H7 (cell line): ENCODE measurements at places on chromosomes 7 and 10. TPM values are rescaled to one million over a fixed set of nuclear protein-coding genes. Genes with fewer than 3 reads are reported as not detected.

DNA sequence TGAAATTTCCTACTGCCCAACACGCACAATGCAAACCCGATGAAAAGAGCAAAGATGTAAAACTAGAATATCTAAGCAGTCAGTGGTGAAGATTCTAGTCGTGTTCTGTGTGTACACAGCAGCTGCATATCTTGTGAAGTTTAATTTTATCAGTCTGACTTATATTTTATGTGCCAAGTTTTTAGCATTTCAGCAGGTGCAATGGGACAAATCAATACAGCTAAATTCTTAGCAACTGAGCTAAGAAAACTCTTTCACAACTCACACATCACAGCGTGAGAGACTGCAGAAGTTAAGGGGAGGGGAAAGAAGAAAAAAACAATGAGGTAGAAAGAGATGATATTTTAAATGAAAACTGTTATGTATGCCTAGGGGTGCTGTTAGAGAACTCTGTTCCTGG lies 164.9 kb upstream of the NEBL start:
- no peak for DNase-seq

Gene TMEM236
- 0.03 and 0.15 TPM in 2 replicates for total RNA-seq

Gene MYO3A
- 4.8 and 4.9 TPM in 2 replicates for total RNA-seq

Gene ZSCAN21
- 27.2 and 32.9 TPM in 2 replicates for total RNA-seq

Gene HYAL4
- total RNA-seq, result 0.11 TPM in 1 of 2 replicates, not detected in the other

DNA sequence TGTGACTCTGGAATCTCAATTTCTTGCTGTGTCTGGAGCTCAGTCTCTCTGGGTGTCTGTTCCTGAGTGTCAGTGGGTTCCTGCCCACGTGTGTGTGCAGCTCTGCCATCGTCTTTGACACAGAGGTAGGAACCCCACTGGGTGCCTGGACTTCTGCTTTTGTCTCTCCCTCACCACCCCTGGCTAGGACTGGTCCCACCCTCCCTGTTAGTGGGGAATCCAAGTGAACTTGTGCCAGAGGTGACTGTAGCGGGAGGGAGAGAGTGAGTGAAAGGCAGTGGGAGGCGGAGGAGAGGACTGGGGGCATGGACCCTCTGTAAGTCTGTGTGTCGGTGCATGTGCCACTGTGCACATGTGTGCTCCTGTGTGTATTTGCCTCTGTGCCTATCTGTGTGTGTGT lies 299.9 kb upstream of the ZMIZ1 start:
- no peak for DNase-seq

DNA sequence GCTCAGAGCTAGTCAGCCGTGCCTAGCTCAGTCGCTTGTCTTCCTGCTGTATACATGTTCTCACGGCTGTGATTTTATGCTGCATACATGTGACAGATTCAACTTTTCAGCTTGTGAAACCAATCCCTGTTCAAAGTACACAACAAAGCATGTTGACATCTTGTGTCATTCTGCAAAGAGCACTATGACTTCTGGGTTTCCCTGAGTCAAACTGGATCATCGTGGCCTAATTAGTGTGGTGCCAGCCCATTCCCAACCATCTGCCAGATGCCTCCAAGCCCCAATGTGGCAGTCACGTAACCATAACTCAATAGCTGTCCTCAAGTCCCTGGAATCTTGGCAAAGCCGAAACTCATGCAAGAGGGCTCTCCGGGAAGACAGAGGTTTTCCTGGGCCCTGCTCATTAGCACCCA lies 144.8 kb downstream of the MYOF start:
- DNase-seq, result no peak

GRCh38 chr7:141700848-141701371 lies 1.1 kb downstream of the DENND11 start:
- DNase-seq, result peak; percentile 39

GRCh38 chr10:69201045-69201444 lies 19.1 kb upstream of the HKDC1 start:
- no peak for DNase-seq

DNA sequence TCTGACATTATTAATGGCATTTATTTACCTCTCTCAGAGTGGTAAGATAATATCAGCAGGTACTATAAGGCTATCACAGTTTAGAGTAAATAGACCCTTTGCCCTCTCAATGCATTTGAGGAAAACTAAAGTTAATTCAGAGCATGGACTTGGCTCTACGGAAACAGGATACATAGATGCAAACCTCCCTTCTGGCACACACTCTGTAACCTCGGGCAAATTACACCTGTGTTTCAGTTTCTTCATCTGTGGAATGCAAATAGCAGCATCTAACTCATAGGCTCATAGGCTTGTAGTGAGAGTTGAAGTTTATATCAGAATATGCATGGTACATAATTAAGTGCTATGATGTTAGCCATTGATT lies 5.6 kb downstream of the RAPGEF5 start:
- DNase-seq, result no peak

Gene OPN1SW
- not detected in 2 replicates for total RNA-seq

Gene OR2A42
- total RNA-seq, result not detected in 2 replicates

DNA sequence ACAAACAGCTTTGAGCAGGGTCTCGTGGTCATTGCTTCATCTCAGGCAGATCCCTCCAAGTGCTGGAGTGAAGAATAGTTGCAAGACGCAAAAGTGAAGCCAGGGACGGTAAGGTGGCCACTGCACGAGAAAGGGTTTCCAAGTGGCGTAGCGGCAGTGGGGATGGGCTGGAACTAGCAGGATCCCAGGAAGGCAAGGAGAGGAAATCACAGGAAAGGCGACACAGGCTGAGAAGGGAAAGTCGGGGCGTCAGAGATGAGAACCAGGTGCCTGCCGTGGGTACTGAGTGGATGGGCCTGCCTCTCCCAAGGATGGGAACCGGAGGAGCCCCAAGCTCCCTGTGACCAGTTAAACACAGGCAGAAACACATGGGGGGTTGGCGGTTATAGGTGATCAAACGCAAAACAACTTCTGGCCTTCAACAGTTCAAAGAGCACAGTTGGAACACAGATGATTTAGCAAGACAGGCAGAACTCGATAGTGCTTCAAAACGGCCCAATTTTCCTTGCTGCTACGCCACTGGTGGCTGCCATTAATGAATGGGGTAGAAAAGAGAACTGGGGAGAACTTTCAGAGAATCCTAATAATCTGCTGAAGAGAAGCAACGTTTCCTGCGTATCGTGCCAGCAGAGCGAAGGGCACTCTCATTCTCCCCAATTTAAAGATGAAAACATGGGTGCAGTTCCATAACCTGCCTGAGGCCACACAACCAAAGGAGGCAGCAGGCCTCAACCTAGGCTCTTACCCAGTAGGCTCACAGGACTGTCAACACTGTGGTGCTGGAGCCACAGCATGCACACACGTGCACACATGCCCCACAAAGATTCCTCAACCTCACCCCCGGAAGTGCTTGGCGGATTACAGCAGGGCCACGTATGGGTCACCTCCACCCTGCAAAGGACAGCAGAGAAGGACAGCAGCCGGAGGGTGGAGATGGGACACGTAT lies 61.9 kb downstream of the MAD1L1 start:
- peak; percentile 47 for DNase-seq

Gene METTL27
- 1.9 and 7.4 TPM in 2 replicates for total RNA-seq

GRCh38 chr10:103833731-103834365 lies 21.5 kb downstream of the SH3PXD2A start:
- peak; percentile 74 for DNase-seq

DNA sequence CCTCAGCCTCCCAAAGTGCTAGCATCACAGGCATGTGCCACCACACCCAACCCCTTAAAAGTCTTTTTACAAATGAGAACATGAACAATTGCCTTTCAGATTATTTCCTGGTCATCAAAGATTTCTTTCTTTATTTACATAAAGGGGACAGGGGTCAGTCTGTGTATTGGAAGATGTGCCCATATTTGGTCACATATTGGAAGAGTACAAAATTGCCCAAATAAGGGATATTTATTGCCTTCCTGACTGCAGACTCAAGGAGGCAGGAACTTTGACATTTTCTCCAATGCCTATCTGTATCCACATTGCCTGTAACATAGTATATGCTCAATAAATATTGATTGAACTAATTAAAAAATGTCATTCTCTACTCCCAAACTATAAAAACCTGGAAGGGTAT lies 25.9 kb upstream of the HERPUD2 start:
- DNase-seq, result no peak

GRCh38 chr10:132679640-132680039 lies 106.3 kb downstream of the NKX6-2 start:
- no peak for DNase-seq

Gene ELMO1
- 8.0 and 8.7 TPM in 2 replicates for total RNA-seq

DNA sequence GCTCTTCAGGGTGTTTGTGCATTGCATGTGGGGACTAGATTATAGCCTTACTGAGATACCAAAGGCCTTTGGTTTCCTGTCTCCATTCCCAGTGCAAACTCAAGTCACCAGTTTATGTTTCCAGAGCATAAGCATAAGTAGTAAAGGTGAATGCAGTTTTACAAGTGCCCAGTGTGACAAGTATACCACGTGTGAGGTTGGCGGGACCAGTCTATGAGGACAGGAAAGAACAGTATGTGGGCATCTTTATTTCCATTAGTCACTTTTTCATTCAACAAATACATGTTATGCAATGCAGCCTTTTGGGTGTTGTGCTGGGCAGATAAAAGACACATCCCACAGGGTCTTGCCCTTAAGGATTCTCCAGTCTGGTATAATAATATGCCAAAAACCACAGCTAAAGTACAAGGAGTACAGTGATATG lies 146.5 kb downstream of the ARID5B start:
- no peak for DNase-seq

- peak; percentile 11 for DNase-seq
These were observed 195.7 kb downstream of the CACNA2D1 start for GRCh38 chr7:82247814-82248433.

GRCh38 chr10:133123746-133124356 lies 36.1 kb downstream of the ADGRA1 start:
- DNase-seq, result peak; percentile 64

- no peak for DNase-seq
These were observed 3.0 kb upstream of the SKIDA1 start for GRCh38 chr10:21528236-21529031.

GRCh38 chr10:58853668-58854067 lies 322.8 kb upstream of the PHYHIPL start:
- no peak for DNase-seq

- peak; percentile 19 for DNase-seq
These were observed 236.8 kb downstream of the FRMD4A start for GRCh38 chr10:14093730-14094484.

DNA sequence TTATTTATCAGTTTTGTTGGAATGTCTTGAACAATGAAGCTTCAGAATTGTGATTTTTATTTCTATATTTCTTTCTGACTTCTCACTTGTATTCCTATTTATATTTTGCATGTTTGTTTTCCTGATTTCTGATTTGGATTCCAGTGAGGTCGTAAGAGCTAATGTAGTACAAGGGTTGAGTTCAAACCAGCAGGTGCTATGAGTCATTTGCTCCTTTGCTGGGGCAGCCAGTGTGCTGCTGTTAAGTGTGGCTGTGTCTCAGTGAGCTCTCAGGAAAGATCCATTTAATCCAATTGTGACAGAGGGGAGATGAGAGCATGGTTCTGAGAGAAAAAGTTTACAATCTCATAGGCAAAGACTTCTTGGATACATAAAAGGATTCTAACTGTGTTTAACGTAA lies 48.6 kb downstream of the MCU start:
- peak; percentile 16 for DNase-seq

DNA sequence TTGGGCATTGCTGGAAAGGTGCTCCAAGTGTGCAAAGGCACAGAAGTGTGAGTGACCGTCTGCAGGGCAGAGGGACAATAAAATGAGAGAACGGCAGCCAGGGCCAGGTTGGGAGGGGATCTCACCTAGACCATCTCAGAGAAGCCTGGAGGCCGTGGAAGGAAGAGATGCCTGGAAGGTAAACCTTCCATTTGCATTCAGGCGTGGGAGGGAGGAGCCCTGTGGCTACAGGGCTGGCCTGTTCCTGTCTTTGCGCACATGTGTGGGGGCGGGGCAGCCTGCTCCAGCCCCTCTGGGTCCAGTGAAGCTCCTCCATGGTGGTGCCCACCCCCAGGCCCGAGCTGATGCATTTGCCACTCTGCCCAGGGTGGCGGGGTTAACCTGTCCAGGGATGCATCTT lies 473.6 kb upstream of the MGMT start:
- no peak for DNase-seq

GRCh38 chr10:17662193-17663138 lies 18.5 kb downstream of the STAM start:
- no peak for DNase-seq

DNA sequence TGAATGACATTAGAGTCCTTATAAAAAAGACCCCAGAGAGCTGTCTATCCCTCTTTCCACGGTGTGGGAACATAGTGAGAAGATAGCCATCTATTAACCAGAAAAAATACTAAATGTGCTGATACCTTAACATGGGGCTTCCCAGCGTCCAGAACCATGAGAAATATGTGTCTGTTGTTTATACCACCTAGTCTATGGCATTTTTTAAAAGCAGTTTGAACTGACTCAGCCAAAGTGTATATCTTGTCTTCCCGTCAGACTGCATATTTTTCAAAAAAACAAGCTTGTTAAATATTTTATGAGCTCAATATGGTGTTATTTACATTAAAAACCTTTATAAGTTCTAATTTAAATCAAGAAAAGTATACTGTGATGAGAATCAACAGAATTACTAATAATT lies 255.3 kb downstream of the HGF start:
- no peak for DNase-seq

DNA sequence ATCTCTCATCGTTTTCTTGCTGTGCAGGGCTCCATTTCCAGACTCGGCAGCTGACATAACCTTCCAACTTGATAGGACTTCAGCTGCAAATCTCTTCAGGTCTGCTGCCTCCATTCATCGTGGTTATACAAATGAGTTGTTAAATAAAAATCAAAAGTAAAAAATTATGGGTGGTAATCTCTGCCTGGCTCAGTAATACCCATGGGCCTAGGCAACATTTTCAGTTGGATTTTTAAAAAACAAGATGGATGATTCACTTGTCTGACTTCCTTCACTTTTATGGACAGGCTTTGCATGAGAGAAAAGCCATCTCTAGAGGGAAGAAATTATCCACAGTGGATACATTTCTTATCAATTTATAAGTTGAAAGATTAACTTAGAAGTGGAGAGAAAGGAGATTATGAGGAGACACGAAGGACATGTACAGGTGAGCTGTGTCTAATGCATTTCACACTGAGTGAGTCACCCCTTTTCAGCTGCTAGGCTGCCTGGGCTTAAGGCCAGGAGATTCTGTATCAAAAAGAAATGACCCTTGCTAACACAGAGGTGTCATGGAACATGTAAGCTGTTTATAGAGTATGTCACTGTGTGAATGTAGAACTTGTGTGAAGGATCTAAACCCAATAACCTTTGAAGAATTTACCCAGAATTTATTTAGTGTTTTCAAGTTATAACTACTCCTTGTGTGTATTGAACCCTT lies 495.1 kb downstream of the AUTS2 start:
- no peak for DNase-seq

DNA sequence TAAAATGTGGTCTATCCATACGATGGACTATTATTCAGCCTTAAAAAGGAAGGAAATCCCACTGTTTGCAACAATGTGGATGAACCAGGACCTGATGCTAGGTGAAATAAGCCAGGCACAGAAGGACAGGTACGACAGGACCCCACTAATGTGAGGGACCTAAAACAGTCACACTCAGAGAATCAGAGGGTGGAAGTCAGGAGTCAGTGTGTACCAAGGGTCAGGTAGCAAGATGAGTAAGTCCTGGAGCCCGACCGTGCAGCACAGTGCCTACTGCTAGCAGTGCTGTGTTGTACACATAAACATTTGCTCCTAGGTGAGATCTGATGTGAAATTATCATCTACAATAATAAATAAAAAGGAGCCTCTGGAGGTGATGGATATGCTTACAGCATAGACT lies 322.3 kb downstream of the GLRX3 start:
- DNase-seq, result no peak

GRCh38 chr7:40758590-40758989 lies 623.8 kb downstream of the SUGCT start:
- DNase-seq, result no peak
